ENCODE measurements at places on chromosomes 13 and 19.
A peak's percentile ranks its signal among the peaks of the same experiment; 100 is the strongest.

DNA sequence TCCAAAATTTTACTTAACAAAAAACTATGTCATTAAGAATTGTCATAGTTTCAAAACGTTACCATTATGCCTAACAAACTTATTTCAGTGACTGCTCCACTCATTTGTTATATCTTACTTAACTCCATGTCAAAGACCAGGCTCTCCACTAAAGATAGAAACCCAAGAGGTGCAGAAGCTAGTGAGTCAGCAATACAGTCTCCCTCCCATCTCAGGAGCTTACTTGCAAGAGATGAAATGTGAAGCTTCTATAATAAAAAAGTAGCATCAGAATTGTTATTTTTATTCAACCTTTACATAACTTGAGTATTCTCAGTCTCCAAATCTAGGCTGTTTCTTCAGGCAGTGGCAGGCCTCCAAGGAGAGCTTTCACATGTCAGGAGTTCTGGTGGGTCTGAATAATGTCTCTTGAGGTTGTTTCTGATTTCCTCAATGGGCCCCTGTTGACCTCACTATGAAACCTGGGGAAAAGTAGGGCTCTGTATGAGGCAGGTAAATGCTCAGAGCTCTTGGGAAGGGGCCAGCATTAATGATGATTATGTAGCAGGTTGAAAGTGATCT lies 242.0 kb downstream of the NDFIP2 start:
- DNase-seq: no peak

DNA sequence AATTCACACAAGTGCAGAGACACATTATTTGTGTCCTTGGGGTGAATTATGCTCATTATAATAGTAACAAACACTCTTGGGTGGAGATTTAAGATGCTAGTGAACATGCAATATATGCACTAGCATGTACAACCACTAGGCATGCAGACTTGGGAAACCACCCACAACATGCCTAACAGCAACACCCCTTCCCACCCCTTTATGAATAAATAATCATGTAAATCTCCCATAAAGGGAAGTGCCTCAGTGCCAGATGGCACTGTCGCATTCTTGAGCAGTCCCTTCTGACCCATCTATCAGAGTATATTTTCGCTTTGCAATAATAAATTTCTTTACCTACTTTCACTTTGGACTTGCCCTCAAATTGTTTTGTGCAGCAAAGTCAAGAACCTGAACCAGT lies 1362.2 kb downstream of the OLFM4 start:
- no peak for DNase-seq

DNA sequence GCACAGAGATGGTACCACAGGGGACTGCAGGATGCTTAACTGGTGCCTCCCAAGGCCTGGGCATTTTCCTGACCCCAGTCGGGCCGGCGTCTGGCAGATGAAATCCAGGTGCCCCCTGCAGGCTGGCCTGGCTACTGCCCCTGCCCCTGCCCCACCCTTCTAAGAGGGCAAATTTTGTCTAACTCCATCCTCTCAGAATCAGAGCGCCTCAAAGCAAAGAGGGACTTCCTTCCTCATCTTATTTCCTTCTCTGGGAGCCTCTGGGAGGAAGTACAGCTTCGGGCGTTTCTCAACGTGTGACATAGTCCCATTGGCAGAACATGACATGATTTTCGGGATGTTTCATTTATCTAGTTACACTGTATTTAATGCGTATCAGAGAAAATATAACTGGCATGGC lies 2.7 kb downstream of the PRKACA start:
- DNase-seq: peak; percentile 71

DNA sequence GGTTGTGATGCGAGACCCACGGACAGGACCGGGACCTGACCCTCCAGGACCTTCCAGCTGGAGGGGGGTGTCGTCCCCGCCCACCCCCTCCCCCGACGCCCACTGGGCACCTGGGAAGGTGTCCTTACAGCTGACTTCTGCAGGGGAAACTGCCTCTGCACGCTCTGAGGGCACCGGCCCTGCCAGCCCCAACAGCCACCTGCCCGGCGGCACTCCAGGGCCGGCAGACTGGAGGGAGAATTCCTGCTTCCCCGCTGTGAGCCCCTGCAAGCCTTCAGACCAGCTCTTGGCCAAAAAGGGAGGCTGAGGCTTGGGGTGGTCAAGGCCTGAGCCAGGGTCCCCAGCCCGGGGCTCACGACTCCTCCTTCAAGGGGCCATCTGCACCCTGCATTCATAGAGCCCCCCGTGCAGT lies 1.2 kb downstream of the CNN2 start:
- DNase-seq: no peak

- no peak for DNase-seq
Observed at GRCh38 chr13:112637017-112637801, 49.3 kb upstream of the TUBGCP3 start.

DNA sequence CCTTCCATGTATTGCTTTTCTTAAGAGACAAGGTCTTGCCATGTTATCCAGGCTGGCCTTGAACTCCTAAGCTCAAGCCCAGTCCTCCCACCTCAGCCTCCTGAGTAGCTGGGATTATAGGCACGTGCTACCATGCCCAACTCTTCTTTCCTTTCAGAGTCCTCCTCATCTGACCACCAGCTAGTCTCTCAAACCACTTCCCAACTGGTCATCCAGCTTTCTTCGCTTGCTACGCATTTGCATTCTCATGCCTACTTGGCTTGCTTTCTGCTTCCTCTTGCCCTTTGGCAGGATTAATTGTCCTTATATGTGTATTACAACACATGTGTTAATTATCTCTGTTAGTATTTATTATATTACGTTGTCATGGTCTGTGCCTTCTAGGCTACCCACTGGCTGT lies 6.3 kb downstream of the GPR18 start:
- DNase-seq: no peak

DNA sequence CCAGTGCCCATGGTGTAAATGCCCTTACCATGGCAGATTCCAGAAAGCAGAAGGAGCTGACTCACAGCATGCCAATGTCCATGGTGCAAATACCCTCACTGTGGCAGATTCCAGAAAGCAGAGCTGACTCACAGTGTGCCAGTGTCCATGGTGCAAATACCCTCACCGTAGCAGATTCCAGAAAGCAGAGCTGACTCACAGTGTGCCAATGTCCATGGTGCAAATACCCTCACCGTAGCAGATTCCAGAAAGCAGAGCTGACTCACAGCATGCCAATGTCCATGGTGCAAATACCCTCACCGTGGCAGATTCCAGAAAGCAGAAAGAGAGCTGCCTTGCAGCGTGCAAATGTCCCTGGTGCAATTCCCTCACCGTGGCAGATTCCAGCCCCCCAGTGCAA lies 163.8 kb upstream of the SOX1 start:
- no peak for DNase-seq

DNA sequence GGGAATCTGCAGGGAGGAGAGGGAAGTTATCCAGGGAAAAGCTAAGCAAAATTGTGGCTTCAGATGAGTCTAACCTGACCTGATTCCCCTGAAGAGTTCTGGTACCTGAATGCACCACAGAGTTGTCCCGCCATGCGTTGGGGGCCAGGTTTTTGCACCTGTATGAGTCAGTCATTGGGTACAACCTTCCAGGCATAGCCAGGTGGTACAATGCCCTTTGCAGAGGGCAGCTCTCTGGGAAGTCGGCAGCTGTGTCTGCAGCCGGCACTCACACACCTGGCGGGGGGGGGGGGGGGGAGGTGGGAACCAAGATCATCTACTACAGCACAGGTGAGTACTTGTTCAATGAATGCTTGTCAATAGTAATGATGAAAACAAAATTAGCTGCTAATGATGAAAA lies 52.5 kb upstream of the GTF3A start:
- DNase-seq: no peak

DNA sequence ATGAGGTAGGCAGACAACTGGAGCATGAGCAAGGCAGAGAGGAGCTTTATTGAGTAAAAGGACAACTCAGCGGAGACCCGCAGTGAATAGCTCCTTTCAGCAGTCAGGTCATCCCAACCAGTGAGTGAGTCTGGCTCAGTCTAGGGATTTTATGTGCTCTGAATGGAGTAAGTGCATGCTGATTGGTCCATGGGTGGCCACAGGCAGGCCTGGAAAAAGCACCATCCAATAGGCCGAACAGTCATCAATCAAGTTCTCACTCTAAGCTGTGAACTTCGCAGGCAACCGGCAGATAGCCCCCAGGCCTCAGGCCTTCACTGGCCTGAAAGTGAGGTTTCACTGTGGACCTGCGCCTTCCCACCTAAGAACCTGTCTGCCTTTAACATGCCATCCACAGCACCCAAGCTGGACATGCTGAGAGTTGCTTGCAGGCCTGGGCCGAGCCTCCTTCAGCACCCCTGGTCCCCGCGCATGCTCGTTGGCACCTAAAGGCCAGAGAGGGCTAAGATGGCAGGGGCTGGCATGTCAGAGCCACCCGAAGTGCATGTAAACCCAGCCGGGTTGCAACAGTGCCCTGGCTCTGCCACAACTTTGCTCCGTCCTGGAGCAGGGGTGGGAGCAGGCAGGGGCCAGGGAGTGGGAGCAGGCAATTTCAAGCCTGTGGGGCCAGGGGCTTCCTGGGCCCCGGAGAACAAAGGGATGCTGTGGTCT lies 698.7 kb downstream of the SLITRK1 start:
- no peak for DNase-seq

GRCh38 chr19:30373593-30373992 lies 1.4 kb downstream of the ZNF536 start:
- no peak for DNase-seq

- no peak for DNase-seq
Observed at GRCh38 chr19:54172471-54173358, at the start of gene TMC4. Gene TMC4 (minus strand): TSS chr19:54173160. CDS start chr19:54173117, 43 bp downstream.

GRCh38 chr13:43786766-43787517 lies at the start of gene ENOX1:
Gene ENOX1 (minus strand): TSS chr13:43786972.
- DNase-seq: no peak

DNA sequence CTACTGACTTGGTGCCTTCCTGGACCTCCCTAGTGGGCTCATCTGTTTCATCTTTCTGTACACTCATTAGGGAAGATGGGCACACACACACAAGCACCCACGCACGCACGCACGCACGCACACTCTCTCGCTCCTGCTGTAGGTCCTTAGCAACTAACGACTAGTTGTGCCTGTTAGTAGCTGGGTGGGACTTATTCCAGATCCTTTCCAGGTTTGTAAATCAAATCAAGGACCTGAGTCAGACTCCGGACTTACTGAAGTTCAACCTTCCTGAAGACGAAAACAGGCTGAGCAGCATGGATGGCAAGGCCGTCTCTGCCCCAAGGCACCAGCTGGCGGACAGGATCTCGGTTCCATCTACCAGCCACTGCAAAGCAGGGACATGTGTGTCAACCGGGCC lies 76.2 kb downstream of the SLC15A1 start:
- DNase-seq: no peak

DNA sequence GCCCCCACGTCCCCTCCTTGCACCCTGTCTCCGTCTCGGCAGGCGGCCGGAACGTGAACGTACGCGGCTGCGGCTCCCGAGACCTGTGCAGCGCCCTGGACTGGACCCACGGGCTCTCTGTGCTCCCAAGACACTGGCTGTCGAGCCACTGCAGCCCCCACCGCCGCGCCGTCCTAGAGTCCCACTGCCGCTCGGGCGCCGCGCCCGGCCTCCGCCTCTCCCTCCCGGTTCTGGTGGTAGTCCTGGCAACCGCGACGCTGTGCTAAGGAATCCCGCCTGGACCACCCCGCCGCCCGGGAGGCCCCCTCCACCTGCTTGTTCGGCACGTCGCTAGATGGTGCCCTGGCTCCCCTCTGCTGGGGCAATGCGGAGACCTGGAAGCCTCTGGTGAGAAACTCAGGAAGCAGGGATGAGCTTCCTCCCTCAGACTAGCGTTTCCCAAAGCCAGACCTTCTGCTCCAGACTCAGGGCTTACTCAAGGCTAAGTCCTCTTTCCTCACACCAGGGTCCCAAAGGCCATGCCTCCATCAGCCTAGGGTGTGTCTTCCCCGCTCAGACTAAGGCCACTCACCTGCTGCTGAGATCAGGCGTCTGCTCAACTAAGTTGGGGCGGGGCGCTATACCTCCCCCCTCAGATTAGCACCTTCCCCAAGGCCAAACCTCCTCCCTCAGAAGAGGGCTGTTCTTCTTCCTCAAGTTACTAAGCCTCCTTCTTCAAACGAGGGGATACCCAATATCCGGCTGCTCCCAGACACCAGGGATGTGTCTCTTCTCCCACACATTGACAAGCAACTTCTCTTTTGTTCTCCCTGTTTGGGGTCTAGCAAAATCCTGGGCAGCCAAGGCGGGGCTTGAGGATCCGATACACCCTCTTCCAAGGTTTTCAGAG lies 16.1 kb upstream of the IRGC start:
- DNase-seq: no peak

GRCh38 chr13:33761740-33762139 lies 56.2 kb upstream of the RFC3 start:
- DNase-seq: no peak

GRCh38 chr19:17633700-17634099 lies 54.5 kb downstream of the UNC13A start:
- DNase-seq: no peak

DNA sequence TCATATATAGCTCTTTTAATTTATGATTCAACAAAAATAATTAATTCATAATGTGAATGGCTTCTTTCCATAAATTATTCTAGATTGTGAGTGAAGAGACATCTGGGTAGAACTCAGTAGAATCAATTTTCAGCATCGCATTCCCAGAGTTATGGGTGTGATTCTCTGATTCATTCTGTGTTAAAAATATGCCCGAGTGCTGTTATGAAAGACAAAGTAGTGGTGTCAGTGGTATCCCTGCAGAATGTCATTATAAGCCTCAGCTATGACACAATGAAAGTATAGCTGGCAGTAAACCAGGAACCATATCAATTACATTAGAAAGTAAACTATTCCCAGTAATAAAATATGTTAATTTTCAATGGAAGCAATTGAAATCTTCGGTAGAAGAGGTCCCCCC lies 480.5 kb upstream of the SLITRK1 start:
- DNase-seq: no peak

GRCh38 chr13:50403311-50403710 lies 388.1 kb downstream of the KCNRG start:
- no peak for DNase-seq

DNA sequence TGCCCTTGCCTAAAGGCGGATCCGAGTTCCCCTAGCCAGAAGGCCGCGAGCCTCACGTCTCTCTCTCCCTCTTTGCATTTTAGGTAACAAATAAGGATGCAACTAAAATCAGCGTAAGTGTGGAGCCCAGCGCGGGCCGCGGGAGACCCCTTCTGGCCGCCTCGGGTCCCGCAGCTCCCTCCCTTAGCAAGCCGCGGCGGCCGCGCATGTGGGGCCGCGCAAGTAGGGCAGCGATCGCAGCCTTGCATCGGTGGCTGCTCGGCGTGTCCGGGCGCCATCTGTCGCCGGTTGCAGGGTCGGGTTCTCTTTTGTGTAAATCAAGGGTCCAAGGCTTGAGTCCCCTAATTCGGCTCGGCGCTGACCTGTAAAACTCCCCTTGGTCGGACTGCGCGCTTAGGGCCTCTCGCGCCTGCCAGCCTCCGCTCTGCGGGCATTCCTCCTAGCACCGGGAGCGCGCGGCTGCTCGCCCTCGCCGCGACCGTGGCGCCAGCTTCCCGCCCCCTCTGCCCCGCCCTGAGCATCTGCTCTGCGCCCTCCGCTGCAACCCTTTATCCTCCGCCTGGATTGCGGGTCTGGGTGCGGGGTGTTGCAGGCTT lies 2.7 kb downstream of the VSTM2B start:
- no peak for DNase-seq

DNA sequence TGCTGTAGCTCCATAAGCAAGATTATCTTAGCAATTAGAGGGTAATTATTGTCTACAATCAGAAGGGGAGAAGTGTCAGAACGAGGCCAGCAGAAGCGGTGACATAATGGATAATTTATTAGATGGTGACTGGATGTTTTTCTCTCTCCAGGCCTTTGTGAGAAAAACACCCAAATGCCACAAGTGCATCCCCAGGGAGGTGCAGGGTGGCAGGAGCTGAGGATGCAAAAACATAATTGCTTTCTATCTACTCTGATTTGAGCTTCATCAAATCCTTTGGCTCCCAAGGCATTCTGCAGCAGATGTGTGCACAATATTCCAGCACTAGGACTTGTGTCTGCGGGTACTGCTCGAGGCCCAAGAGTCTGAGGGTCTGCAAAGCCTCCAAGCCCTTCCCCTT lies 220.1 kb upstream of the SERP2 start:
- no peak for DNase-seq

All from CD4-positive, alpha-beta T cell treated with Interleukin-15 for 1 hour (primary cell).